ENCODE measurements at places on chromosomes 7 and 10.

DNA sequence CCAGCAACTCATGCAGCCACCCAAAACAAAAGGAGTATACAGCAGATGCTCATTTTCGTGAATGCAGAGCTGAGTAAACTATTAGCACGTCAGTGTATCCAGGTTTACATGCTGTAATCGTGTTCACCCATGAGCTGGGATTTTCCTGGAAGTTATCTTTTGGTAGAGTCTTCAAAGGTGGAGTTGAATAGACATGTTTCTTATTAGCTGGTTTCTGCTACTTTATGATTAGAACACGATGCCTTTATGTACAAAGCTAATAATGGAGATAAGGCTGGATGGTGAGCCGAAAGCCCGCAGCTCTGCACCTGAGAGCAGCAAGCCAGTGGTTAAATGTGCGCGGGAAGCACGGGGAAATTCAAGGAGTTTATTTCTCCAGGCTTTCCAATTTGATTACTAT, 123.8 kb downstream of the ADARB2 start:
- DNase-seq = no peak

GRCh38 chr10:34864149-34865067, 49.3 kb upstream of the PARD3 start:
- DNase-seq = no peak

DNA sequence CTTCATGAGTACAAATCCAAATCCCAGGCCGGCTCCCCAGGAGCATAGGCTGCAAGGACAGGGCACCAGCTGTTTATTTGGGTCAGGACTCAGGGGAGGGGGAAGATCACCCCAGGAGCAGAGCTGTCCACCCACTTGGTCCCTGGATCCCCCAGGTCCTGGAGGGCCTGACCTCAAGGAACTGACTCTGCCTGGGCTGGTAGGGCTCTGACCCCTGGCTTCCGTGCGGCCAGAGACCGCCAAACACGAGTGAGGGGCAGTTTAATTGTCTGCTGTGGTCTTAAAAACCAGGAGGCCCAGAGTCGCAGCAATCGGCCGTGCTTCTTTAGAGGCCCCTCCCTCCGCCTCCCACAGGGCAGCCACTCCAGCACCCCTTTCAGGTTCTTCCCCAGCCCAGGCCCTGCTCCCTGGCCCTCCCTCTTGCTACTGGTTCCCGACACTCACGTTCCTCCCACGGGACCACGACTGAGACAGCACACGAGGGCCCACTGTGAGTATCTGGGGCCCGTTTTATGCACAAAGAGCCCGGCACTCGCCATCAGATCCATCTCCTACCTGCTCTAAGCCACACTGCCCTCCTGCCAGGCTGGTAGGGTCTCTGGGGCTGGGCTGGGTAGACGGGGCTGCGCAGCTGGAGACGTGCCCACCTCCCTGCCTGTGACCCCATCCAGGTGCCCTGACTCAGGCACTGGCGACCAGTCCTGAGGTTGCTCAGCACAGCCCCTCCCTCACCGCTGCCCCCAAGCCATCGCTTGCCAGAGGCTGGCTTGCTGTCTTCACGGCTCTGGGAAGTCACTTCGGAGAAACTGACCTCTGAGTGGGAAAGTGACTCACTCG, 30.0 kb upstream of the CFAP46 start:
- DNase-seq = no peak

DNA sequence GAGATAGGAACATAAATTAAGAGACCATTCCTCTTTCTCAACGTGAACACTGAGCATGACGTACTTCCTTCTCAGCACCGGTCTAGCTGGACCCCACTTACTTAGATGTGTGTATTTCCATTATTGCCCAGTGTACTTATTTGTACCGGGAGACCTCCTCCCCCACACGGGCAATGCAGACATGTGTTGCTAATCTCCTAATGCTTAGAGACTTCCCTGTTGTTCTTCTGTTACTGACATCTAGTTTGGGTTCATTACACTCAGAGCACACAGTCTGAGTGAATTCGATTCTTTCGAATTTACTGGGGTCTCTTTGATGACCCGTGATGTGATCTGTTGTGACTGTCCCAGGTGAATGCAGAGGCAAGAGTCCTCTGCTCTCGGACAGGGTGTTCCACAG, 260.0 kb downstream of the MAD1L1 start:
- no peak for DNase-seq

GRCh38 chr10:82089327-82089726, 214.3 kb downstream of the NRG3 start:
- DNase-seq = no peak

- no peak for DNase-seq
Observed at GRCh38 chr7:117839507-117839906, 33.7 kb downstream of the CTTNBP2 start.

Data from CD4-positive, alpha-beta T cell (primary cell).